ENCODE measurements at places on chromosomes 2 and 18.

- DNase-seq, result no peak
Observed at GRCh38 chr2:219168932-219169331, 897 bp downstream of the SLC23A3 start.

- DNase-seq, result no peak
Observed at GRCh38 chr2:189569295-189569910, 11.2 kb downstream of the SLC40A1 start.

DNA sequence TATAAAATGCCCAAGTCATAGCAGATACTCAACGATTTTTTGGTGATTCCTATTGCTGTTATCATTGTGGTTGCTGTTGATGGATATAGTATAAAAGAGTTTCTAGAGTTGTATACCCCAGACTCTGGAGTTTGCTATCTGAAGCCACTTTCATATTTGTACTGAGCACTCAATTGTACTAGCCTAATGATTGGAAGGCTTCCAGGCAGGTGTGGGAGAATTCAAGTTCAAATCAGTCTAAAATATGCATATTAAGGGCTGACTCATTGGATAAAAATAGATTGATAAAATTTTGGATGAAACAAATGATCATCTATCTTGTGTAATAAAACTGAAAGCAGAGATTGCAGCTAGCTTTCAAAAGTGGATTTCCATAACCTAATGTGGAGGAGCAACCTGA is 122.9 kb downstream of the NEB start:
- DNase-seq, result no peak

- DNase-seq, result no peak
Observed at GRCh38 chr2:21620771-21621170, 497.0 kb downstream of the TDRD15 start.

- no peak for DNase-seq
Observed at GRCh38 chr2:191114403-191114886, 36.3 kb downstream of the STAT4 start.

- peak; percentile 85 for DNase-seq
Observed at GRCh38 chr2:38603402-38604290, 918 bp upstream of the HNRNPLL start.

GRCh38 chr18:79400591-79401381 is 5.1 kb downstream of the NFATC1 start:
- DNase-seq, result no peak

GRCh38 chr2:181005809-181006208 is 25.4 kb downstream of the UBE2E3 start:
- DNase-seq, result no peak

DNA sequence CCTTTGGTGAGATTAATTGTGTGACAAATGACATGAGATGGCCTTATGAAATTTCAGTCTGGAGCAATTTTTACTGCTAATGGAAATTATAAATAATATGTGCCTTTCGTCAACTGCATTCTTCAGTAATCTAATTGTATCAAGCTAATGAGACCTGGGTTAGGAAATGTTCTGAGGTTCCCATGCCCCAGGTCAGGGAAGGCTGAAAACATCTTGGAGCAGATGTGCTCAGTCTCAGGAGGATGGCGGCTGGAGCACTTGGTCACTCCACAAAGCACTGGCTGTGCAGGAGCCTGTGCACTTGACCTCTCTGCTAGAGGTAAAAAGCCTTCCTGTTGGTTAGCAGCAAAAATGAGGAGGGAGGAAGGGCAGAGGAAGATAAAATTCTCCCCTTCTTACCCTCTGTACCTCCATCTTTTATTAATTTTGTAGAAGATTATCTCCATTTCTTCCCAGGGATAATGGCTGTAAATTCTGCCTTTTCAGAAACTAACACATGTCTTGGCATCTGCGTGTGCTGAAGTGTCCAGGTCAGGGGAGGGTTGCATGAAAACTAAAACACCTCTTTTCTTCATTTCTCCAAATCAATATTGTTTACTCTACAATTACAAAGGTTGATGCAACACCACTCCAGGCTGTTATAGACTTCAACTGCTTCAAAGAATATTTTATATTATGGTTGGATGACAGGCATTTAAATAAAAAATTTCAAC is 1606.4 kb upstream of the ACVR2A start:
- no peak for DNase-seq

DNA sequence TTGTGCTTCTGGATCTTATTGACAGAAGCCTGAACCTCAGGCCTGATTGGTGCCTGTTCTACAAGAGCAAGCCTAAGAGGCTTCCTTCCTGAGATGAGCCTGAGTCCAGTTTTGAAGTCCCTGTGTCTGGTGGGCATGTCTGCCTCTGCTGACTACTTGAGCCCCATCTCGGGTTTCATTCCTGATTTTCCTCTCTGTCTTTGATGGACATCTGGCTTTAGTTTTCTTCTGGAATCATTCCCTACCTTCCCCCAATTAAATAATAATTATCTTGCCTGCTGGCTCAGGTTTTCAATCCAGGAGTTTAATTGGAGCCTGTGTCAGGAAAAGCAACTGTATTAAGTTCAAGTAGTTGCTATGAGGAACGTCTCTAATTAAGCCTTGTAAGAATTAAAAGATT is 135.5 kb upstream of the MC4R start:
- DNase-seq, result no peak

- DNase-seq, result no peak
Observed at GRCh38 chr2:158889135-158889853, 79.1 kb upstream of the TANC1 start.

DNA sequence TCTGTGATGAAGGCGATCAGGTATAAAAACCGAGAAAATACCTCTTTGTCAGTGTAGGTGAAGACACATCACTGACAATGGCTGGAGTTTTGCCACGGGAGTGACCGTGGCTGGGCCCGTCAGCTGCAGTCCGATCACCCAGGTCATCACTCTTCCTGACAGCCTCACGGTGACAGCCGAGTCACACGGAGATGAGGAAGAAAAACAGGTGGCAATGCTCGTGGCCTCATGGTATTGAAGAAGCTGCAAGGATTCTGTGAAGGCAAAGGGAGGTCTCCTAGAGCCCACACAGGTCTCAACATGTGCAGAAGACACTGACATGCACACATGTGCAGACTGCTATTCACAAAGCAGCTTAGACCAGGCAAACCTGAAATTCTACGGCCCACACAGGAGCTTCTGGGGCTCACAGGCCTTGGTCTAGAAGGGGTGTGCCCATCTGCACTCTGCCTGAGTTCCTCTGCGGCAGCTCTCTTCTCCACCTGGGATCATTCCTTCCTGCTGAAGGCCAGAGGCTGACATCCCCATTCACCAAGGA is 7.4 kb downstream of the COPS9 start:
- DNase-seq, result no peak

GRCh38 chr2:20052861-20053281 is 1.4 kb upstream of the LAPTM4A start:
- no peak for DNase-seq

DNA sequence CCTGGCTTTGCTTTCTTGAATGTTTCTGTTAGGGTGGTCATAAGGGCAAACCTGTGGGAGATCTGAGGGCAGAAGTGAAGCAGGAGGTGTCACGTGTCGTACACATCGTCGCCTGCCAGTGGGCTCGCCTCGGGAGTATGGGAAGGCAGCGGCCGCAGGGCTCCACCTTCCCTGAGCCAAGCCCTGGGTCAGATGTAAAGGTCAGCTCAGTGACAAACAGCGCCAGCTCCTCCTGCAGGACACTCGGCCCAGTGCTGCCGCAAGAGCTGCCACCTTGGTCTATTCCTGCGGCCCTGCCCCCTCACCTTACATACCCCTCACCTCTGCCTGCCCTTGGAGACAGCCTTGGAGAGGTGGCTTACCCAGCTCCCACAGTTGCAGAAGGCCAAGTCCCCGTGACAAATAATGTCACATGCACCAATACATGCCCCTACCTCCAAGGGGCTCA is 64.2 kb downstream of the PSMG2 start:
- DNase-seq, result peak; percentile 18

DNA sequence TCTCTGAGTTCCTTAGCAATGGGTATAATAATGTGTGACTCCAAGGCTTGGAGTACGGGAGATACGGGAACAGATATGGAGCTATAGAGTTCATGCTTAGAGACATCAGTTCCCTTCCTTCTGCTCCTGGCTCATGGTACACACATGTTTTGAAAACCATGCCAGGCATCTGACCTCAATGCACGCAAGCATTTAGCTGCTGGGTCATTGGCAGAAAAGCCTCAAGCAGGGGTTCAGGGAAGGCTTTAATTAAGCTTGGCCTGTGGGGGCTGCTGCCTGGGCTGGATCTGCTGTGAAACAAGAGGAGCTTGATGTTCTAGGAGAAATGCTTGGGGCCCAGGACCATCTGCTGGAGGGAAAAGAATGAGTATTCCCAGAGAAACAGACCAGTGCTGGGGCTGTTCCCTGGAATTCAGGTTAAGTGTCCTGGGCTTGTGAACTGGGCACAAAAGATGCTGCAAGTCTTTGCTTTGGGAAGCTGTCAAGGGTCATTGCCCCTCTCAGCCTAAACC is 3.2 kb downstream of the ALLC start:
- no peak for DNase-seq

DNA sequence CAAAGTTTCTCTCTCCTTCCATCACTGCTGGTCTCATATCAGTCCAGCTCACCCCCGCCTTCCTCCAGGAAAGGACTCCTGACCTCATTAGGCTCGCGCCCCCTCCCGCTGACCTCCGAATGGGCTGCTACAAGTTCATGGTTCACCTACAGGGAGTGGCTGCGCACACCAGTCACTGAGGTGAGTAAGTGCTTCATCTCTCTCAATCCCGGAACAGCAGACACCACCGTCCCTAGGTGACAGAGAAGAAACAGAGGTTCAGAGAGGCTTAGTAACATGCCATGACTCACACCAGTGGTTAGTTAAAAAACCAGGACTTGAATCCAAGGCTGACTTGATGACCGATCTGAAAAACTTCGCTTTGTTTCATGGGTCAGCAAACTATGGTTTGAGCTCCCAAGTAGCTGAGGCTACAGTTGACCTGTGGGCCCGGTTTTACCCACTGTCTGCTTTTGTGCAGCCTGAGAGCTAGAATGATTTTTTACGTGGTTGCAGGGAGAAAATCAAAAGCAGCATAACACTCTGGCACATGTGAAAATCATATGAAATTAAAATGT is 42.0 kb downstream of the ZFP36L2 start:
- no peak for DNase-seq

DNA sequence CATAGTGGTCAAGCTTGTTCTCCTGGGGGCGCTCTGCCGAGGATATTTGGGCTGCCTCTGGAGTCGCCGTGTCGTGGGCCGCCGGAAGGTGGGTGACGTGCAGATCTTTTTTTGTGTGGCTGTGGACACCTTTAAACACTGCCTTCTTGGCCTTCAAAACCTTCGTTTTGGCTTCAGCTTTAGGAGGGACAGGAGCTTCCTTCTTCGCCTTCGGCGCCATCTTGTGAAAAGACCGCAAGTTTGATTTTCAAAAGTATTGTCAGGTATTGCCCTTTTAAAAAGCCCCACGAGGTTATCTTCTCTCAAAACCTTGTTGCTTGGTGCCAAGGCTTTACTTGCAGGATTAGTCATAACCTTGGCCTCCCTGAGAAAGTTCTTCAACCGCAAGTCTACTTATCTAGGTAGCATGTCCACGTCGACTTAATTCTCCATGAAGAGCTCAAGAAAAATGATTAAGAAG is 20.8 kb downstream of the LAMA3 start:
- no peak for DNase-seq

- no peak for DNase-seq
Observed at GRCh38 chr2:200383380-200384110, 77.1 kb downstream of the SPATS2L start.

DNA sequence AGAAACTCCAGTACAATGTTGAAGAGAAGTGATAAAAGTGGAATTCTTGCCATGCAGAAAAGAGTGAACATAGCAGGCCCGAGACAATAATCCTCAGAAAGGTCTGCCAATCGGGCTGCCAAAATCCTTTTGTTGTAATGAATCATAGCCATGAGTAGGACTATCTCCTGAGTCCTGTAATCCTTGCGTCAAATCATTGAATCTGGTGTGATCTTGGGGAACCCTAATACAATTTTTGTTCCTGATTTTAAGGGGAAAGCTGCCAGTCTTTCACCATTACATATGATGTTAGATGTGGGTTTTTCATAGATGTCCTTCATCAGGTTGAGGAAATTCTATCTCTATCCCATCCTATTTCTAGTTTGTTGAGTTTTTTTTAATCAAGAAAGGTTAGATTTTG is 2.2 kb downstream of the TPGS2 start:
- no peak for DNase-seq

DNA sequence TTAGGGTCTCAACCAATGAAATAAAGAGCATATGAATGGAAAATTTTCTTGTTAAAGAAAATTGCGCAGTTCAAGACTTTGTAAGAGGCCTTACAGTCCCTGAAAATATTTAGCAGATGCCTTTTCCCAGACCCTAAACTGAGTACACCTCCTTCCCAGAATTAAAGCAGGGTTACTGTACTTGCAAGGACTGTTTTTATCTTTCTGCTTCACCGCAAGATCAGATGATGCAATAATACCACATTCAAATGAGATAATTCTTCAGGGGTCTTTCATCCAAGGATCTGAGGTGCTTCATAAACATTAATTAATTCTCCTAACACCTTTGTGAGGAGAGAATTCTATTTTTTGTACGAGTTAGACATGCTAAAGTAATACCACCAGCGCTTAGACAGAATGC is 1071.8 kb upstream of the PIK3C3 start:
- DNase-seq, result no peak

GRCh38 chr18:35912332-35912731 is 60.1 kb upstream of the RMP24 start:
- DNase-seq, result no peak

- no peak for DNase-seq
Observed at GRCh38 chr18:6650127-6650507, 79.4 kb upstream of the ARHGAP28 start.

- no peak for DNase-seq
Observed at GRCh38 chr18:13178976-13179375, 39.6 kb upstream of the LDLRAD4 start.

GRCh38 chr2:189854940-189855339 is 70.7 kb downstream of the PMS1 start:
- no peak for DNase-seq

GRCh38 chr2:190953257-190953656 is 60.7 kb downstream of the STAT1 start:
- DNase-seq, result no peak

- DNase-seq, result no peak
Observed at GRCh38 chr18:32355896-32356295, 114.8 kb downstream of the GAREM1 start.

GRCh38 chr2:174035981-174036742 is 71.0 kb upstream of the SP3 start:
- no peak for DNase-seq

DNA sequence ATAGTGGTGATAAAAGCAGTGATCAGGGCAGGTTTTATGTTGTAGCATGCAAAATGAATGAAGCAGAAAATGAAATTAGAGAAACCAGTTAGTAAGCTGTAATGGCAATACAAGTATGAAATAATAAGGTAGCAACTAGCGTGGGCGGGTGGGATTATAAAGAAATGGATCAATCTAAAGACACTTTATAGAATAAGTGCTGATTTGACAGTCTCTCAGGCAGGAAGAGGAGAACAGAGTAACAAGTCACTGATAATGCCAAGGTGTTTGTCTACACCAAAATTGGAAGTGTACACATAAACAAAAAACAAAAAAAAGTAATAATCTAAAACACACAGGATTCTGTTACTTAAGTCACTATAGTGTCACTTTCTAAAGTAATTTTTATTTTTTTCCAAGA is 51.0 kb upstream of the PCBP1 start:
- no peak for DNase-seq
